ENCODE measurements at places on chromosomes 1 and 21.

DNA sequence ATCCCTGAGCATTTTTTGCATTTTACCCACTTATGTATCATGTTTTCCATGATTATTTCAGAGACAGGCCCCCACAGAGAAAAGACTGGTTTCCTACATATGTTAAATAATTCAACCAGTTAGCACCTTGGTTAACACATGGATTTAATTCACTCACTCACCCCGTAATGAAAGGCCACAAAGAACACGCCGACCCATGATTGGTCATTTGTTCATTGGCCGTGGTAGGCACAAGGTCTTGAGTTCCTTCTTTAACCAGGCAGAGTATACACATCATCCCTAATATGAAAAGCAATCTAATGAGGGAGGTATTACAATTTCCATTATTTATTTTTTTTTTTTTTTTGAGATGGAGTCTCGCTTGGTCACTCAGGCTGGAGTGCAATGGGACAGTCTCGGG, 50.6 kb downstream of the RPS6KA1 start:
- no peak for DNase-seq

DNA sequence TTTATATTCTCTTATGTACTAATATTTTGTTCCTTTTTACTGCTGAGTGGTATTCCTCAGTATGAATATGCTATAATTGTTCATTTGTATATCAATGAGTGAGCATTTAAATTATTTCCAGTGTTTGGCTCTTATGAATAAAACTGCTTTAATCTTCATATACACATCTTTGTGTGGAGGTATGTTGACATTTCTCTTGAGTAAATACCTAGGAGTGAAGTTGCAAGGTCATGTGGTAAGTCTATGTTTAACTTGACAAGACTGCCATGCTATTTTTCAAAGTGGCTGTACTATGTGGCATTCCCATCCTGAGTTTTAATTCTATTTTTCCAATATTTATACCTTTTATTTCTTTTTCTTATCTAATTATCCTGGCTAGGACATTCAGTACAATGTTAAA, 124.2 kb downstream of the ADSS2 start:
- DNase-seq = no peak

GRCh38 chr1:151934048-151934493, 24.8 kb upstream of the THEM4 start:
- peak; percentile 28 for DNase-seq

- DNase-seq = no peak
Observed at GRCh38 chr1:150474869-150475268, 12.3 kb upstream of the TARS2 start.

DNA sequence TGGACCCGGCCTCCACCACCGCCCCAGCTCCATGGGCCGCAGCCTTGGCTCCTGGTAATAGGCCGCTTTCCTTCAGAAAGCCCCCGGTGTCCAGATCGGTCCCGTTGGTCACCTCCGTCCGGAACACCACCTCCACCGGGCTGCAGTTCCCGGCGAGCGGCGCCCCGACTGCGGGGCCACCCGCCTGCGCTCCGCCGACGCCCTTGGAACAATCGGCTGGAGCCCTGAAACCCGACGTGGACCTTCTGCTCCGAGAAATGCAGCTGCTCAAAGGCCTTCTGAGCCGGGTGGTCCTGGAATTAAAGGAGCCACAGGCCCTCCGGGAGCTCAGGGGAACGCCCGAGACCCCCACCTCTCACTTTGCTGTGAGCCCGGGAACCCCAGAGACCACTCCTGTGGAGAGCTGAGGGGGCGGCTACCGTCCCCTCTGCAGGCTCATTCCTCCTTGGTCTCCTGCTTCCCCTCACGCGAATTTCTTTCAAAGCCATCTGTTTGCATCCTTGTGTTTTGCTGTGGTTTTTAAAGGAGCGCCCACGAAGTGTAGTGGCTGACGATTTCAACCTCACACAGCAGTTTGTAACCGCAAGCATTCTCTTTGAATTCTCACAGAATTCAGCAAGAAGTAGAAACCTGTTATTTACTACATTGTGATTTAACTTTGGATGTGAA, 6.0 kb downstream of the FCRLB start:
- DNase-seq = peak; percentile 40

DNA sequence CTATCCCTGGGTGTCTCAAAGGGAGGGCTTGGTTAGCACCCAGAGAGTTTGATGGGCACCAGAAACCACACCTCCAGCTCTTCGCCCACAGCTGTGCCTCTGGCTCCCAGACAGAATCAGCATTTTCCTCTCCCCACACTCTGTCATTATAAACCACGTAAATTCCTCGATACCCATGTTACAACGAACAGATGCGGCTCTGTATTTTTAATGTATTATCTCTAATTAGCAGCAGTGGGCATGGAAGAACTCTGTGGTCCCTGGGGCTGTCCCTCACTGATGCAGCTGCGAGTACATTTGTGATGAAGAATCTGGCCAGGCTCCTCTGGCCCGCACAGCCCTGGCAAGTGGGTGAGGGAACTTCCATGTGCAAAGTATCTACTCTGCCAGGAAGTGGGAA, 10.8 kb downstream of the HMGB4 start:
- no peak for DNase-seq

GRCh38 chr1:236509647-236510401, 14.0 kb upstream of the LGALS8 start:
- no peak for DNase-seq

DNA sequence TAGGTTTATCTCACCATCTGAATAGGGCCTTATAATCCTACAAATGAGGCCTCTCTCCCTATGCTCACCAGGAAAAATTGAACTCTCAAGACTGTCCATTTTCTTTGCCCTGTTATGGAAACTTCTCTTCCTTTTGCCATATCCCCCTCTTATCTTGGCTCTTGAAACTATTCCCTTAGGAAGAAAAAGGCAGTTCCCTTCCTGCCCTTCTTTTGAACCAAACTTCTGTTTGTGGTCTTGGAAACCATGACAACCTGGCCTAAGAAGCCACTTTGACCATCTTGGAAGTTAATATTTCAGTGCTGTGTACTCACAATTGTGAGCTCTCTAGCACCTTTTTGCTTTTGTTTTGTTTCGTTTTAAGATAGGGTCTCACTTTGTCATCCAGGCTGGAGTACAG, 40.0 kb downstream of the ATP2B4 start:
- no peak for DNase-seq

DNA sequence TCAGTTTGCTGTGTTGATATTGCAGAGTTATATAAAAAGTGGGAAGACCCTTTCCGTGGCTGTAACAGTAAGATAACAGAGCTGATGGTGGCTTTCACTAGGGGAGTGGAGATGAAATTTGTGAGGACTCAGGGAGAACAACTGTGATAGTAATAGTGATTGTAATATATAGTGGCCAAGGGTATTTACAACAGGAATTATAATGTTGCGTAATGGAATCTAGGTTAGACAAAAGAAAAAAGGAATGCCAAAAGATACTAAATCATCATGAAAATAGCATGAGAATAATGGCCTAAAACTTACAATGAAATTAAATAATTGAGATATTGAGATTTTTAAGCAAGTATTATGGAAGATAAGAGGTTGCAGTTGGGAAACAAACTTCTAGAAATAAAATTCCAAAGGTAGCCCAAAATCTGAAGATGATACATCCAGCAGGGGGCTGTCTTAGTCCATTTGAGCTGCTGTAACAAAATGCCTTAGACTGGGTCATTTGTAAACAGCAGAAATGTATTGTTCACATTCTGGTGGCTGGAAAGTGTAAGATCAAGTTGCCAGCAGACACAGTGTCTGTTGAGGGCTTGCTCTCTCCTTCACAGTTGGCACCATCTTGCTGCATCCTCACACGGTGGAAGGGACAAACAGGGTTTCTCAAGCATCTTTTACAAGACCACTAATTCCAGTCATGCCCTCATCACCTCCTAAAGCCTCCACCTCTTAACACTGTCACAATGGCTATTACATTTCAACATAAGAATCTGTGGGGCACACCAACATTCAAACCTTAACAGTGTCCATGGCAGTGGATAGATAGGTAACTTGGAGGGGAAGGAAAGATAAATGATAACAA, 711.2 kb downstream of the MRPL39 start:
- DNase-seq = peak; percentile 31

DNA sequence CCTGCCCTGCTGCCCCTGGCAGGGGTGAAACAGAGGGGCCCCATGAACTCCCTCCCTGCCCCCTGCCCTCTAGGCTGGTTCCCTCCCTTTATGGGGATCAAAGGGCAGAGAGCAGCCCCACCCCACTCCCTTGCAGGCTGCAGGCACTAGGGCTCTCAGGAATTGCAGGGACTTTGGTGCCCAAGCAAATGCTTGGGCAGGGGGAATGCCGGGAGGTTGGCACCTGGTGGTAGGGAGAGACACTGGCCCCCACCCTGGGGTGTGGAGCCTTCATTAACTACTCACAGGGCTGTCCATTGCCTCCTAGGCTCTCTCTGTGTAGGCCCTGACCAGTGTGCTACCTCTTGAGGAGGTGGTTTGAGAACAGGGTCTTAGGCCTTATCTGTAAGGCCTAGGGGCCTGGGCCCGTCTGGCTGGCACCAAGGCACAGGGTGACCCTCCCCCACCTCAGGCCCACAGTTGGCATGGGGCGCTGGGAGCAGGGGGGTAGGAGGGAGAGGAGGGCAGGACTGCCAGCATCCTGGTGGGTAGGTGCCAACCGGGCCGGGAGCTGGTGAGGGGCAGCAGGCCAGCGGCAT, 4.7 kb downstream of the ZBTB7B start:
- no peak for DNase-seq

GRCh38 chr1:214317300-214317699, 36.3 kb downstream of the SMYD2 start:
- DNase-seq = no peak

DNA sequence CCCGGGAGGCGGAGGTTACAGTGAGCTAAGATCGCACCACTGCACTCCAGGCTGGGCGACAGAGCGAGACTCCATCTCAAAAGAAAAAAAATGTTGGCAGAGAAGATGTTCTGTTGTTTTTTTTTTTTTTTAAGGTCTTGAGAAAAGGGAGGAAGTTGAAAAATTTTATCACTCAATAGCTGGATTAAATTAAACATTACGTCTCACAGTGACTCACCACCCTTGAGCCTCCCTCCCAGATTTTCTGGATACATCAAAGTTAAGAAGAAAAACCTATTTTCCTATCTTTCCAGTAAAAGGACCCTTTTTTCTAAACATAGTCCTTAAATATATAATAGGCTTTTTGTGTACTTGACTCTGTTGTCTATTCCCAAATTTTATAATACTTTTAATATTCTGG, 35.5 kb downstream of the IFNAR1 start:
- DNase-seq = no peak

- DNase-seq = no peak
Observed at GRCh38 chr1:34370748-34371147, 194.0 kb downstream of the C1orf94 start.

GRCh38 chr1:241782396-241782795, 65.6 kb upstream of the EXO1 start:
- DNase-seq = no peak

DNA sequence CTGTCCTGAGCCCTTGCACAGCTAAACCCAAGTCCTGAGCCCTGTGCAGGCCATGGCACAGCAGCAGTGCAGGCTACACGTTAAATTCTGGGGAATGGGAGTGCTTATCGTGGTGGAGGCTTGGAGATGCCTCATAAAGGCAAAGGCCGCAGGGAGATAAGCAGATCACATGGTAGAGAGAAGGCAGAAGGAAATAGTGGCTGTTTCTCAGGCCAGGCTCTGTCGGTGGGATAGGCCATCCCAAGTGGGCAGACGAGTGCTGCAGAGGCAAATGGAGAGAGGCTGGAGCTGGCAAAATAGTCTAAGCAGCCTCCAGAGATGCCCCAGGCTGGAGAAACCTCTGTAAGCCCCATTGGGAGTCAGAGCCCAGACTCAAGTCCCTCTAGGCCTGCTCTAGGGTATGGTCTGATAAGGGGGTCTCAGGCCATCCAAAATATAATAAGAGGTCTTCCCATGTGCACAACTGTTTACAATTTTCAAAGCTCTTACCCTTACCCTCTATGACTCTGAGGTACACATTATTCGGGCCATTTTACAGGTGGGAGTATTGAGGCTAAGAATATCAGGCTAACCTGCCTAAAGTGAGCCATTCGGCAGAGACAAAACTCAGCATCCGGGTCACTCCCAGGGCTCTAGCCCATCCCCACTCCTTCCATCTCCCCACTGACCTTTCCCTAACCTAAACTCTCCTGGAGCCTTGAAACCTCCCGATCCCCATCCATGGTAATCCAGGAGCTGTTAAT, 79.6 kb downstream of the NKAIN1 start:
- DNase-seq = no peak

DNA sequence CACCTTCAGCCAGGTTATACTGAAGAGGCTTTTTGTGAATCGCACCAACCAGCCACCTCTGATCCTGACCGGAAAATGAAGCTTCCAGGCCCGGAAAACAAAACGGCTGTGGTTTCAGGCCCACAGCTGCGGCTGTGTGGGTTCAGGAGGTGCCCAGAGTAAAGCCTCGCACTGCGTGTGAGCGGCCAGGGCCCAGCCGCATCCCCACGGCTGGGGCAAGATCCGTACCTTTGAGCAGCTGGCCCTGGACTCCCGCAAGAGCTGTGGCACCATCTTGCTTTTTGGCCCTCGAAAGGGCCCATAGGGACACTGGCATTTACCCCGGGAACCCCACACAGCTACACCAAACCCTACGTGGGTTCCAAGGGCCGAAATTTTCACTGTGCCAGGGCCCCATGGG, 63.0 kb downstream of the GLUL start:
- no peak for DNase-seq

GRCh38 chr1:35707601-35708440, 10.9 kb downstream of the C1orf216 start:
- DNase-seq = peak; percentile 41

DNA sequence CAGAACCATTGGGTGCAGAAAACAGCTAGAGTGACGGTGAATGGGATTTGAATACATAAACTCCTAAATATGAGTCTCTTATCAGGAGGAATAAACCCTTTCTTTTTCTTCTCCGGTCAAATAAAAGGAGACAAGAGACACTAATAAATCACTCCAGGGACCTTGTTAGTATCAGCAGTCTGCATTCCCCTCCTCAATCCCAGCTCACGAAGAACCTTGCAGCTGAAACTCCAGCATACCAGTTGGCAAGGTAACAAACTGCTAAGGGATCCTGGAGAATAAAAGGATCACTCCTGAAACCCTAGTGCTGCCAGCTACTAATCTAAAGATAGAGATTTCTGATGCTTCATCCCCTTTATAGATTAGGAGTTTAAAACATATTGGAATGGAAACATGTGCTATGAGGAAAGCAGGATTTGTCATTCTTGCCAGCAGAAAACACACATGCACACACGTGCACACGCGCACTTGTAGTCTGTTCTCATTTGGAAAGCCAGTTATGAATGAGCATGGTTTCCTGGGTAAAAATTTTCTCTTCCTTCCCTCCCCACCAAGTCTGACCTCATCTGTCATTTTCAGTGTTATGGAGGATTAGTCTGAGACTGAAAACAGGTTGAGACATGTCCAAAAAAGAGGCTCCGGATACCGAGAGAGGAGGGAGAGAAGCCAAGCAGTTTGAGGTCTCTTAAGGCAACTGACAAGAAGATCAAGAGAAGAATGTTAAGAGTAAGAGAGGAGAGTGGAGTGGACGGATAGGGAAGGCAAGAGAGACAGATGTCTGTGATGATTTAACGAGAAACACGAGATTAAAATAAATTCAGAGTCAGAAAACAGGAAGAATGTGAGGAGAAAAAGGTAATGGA, 10.9 kb downstream of the IER5 start:
- DNase-seq = peak; percentile 81

All from NCI-H524 (cell line).